ENCODE measurements at places on chromosomes 1 and 21.

DNA sequence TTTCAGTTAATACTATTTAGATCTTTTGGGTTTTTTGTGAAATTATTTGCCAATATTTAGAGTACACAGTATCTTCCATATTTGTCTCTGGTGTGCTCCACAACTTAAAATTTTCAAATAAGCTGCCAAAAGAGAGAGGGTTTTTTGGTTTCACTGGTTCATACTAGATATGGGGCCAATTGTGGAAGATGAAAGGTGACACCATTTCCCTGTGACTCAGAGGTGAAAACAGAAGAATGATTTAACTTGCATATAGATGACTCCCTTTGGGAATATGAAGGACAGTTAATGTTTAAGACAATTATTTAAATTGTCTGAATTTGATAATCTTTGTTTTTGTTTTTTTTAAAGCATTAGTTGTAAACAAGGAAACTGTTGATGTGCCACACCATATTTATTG, 37.5 kb downstream of the IVNS1ABP start:
- no peak for DNase-seq

DNA sequence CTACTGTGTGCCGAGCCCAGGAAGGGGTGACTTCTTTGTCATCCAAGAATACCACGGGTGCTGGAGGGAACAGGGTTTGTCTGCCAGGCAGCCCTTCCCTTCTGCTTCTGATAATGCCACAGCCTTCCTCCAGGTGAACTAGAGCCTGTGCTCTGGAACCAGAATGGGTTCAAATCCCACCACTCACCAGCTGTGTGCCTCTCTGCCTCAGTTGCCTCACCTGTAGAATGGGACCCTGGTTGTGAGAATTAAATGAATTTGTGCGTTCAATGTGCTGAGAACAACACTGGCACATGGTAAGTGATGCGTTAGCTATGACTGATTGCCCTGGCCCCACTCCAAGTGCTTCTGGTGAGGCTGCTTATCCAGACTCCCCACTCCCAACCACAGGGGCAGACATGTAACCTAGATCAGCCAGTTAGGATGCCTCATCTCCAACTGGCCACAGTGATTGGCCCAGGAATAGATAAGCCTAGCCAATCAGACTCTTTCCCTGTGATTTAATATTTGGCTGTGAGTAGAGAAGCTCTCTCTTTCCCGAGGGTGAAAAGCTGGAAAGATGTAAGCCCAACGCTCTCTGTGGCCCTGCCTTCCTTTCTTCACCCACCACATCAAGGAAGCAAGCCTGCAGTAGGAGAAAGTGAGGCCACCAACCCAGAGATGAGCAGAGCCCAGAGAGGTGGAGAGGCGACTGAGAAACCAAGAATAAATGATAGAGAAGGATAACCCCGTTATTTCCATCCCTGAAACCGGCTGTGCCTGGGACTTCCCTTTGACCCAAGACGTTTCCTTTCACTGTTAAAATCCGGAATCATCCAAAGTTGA, 20.8 kb upstream of the LAPTM5 start:
- no peak for DNase-seq

GRCh38 chr1:3940754-3941345, 40.8 kb upstream of the C1orf174 start:
- no peak for DNase-seq

- DNase-seq, result no peak
Observed at GRCh38 chr1:92543131-92544055, 56.7 kb upstream of the GFI1 start.

DNA sequence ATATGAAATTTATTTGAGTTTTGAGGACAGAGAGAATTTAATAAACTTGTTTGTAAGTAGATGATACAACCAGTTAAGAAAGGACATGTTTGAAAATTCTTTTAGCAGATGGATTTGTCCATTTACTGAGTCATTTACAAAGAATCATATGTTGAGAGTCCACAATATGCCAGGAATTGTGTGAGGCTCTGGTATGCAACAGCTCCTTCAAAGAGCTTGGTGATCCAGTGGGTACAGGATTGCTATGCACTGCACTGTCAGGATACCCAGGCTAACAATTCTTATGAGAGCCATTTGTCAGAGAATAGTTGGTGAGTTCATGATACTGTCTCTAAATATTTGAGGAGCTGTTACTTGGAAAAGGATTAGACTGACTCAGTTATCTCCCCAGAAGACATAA, 11.0 kb downstream of the DNM3 start:
- no peak for DNase-seq

GRCh38 chr21:23249760-23250159, 2251.6 kb downstream of the NCAM2 start:
- DNase-seq, result no peak

DNA sequence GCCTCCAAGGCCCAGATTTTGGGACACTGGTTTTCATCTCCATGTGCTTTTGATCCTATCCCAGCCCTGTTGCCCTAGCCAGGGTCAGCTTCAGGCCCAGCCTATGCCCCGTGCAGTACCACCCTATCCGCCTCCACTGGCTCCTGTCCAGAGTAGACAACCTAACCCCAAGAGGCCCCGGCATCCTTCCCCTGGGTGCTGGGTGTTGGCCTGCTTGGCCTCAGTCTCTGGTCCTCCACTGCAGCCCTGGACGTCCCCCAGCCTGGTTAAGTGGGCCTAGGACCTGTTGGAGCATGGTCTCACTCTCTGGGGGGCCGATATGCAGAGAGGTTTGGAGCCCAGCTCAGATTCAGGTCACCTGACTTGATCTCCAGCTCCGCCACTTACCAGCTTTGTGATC, 1.6 kb downstream of the CSF3R start:
- no peak for DNase-seq

DNA sequence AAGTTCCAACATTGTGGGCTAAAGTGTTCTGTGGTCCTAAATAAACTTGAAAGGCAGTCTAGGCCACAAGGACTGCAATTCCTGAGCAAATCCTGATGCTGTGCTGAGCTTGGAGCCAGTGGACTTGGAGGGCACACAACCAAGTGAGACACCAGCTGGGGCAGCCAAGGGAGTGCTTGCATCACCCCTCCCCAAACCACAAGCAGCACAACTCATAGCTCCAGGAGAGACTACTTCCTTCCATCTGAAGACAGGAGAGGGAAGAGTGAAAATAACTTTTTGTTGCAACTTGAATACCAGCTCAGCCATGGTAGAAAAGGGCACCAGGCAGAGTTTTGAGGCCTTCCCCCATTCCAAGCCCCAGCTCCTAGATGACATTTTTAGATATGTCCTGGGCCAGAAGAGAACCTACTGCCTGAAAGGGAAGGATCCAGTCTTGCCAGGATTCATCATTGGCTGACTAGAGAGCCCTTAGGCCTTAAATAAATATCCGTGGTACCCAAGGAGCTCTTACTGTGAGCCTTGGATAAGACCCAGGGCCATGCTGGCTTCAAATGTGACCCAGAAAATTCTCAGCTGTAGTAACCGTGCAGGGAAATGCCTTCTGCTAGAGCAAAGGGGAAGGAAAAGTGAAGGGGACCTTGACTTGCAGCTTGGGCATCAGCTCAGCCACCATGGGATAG, 35.4 kb upstream of the LRRC8B start:
- no peak for DNase-seq

DNA sequence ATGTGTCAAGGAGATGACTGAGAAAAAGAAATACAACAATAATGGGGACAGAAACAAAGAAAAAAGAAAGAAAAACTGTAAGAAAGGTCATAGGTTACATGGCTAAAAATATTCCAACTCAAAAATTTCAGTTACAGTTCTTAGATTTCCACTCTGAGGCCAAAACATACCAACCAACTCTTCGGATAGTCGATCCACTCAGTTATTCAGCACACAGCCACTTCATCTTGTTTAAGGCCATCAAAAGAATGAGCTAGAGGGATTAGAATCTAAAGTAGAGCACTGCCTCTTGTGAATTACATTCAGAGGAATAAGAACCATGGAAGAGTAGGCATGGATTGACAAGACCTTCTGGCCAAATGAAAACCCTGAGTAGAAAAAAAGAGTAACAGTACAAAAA, 277.0 kb downstream of the MRPL39 start:
- DNase-seq, result no peak

- DNase-seq, result no peak
Observed at GRCh38 chr1:225710804-225711203, 57.9 kb upstream of the ENAH start.

DNA sequence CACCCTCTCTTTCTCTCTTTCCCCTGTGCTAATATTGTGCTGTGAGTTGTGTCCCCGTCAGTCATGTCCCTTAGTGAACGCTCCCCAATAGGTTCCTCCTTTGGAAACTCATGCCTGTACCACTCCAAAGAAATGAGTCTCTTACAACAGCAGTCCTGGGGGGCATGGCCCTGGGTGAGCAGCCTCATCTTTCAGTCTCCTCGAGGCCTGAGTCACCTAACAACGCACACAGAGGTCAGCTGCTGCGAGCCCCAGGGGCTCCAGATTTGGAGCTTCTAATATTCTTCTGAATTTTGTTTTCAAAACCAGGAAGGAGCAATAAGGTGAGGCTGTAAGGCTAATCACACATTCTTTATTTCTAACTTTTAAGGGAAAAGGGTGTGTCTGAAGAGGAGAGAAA, 30.5 kb upstream of the ZBTB8A start:
- DNase-seq, result no peak

- DNase-seq, result no peak
Observed at GRCh38 chr1:100184536-100184935, 6.5 kb upstream of the LRRC39 start.

- no peak for DNase-seq
Observed at GRCh38 chr1:55749975-55750627, 534.9 kb upstream of the USP24 start.

DNA sequence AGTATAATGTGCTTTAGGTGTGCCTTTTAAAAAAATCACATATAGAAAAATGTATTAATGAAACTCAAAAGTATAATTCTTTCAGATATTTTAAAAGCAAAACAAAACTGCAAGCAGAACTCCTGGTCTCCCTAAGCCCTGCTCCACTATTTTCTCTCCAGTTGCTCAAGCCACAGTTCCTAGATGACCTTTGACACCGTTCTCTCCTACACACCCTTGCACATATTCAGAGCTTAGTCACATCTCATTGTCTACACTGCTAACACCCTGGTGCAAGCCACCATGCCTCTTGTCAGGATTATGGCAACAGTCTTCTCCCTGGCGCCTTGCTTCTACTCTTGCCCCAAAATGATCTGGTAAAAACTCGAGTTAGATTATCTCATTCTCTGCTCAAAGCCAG, 50.2 kb upstream of the ROR1 start:
- no peak for DNase-seq

DNA sequence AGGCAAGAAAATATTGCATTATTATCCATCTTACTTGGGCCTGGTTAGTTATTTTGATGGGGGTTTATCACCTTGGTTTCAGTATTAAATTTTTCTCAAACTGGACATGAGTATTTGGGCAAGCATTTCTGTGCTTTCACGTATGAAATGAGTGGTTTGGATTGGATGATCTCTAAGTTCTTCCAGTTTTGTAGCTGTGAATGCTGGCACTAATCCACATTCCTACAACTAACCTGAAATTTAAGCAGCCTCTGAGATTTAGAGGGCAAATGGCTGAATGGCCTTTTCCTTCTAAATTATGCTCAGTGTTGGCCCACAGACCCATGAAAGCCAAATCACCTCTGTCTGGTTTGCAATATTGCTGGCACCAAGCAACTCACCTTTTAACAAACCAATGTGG, 475.0 kb upstream of the B3GALT2 start:
- DNase-seq, result no peak

GRCh38 chr1:238152119-238152518, 261.4 kb upstream of the ZP4 start:
- DNase-seq, result no peak

DNA sequence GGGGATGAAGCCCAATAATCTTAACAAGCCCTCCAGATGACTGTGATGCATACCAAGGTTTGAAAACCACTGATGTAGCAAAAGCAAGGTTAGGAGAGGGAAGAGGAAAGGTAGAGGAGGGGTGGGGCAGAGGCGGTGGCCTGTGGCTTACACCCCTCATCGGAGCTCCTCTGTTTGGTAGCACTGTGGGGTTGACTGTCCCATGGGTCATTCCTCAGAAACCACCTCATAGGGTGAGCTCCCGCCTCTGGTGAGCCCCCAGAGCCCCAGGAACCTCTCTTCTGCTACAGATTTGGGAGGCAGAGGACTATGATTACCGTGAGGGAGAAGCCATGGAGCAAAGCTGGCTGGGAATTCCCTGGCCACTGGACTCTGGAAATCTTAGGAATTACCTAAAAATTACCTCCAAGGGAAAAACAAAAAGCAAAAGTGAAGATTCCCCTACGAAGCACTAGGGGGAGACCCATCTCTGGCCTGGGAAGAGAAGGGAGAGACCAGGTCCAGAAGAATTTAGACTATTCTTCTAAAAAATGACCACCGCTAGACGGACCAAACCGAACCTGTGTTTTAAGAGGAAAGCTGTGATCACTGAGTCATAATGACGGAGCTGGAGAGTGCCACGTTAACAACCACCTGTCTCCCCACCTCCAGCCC, 1.5 kb upstream of the RASSF5 start:
- no peak for DNase-seq

DNA sequence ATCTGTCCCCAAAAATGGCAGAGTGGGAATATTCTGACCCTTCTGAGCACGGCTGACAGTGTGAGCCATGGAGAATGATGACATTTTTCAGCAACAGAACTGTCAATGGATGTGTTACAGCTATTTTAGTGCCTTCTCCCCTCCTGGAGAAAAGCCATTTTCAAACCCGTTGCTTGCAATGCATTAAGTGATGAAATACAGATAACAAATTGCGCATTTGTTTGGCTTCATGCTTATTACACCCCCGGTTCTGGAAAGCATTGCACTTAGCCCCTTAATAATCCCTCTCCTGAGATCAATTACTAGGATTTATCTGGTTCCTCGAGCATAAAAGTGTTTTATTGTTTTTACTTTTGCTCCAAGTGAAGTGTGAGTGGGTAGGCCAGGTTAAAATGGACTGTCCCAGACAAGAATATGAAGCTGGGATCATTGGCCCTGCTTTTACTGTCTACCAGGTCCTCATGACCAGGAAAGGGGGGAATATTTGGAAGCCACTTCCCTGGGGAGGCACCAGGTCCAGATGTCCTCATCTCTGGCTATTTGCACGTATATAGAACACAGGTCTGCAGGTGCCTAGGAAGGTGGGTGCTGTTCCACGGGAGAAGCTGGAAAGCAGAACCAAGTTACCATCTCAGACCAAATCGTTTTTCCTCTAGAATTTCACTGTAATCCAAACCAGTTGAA, 37.5 kb upstream of the HHAT start:
- no peak for DNase-seq

Measured in CD8-positive, alpha-beta memory T cell (primary cell).